Smooth muscle cell of bladder (primary cell): ENCODE measurements at places on chromosomes 1 and 21. TPM values are rescaled to one million over a fixed set of nuclear protein-coding genes. Genes with fewer than 3 reads are reported as not detected.

UBE2U gene
- 0.28 TPM in 1 of 2 replicates, not detected in the other for total RNA-seq

SH2D1B gene
- not detected in 2 replicates for total RNA-seq

FOXD2 gene
- under 0.01 TPM in 1 of 2 replicates, not detected in the other for total RNA-seq

EXTL1 gene
- 0.09 and 0.14 TPM in 2 replicates for total RNA-seq

GPR157 gene
- 3.0 and 5.5 TPM in 2 replicates for total RNA-seq

RPL11 gene
- total RNA-seq: 1,611 and 1,698 TPM in 2 replicates

TPTE gene
- total RNA-seq: not detected in 2 replicates

TRIM45 gene
- total RNA-seq: 1.7 and 1.8 TPM in 2 replicates

INTS11 gene
- total RNA-seq: 47.5 and 50.3 TPM in 2 replicates

LRRN2 gene
- 0.28 and 0.65 TPM in 2 replicates for total RNA-seq

SLC26A9 gene
- not detected in 2 replicates for total RNA-seq

DNAJC28 gene
- total RNA-seq: 1.4 and 1.5 TPM in 2 replicates

PDC gene
- 0.28 TPM in 1 of 2 replicates, not detected in the other for total RNA-seq

S100A10 gene
- total RNA-seq: 119 and 133 TPM in 2 replicates

DIO1 gene
- not detected in 2 replicates for total RNA-seq

FMO4 gene
- total RNA-seq: 1.7 and 2.5 TPM in 2 replicates

AGBL4 gene
- total RNA-seq: not detected in 2 replicates

CLDN14 gene
- total RNA-seq: 0.09 TPM in 1 of 2 replicates, not detected in the other

PTPN7 gene
- not detected in 2 replicates for total RNA-seq

PLCH2 gene
- 0.09 and 0.14 TPM in 2 replicates for total RNA-seq

MPL gene
- not detected in 2 replicates for total RNA-seq

PRR9 gene
- total RNA-seq: not detected in 2 replicates

SPSB1 gene
- 16.6 and 33.7 TPM in 2 replicates for total RNA-seq

TRIM46 gene
- total RNA-seq: 2.3 and 2.5 TPM in 2 replicates

MPZL1 gene
- total RNA-seq: 192 and 207 TPM in 2 replicates

SLC30A10 gene
- not detected in 2 replicates for total RNA-seq

ACTL8 gene
- under 0.01 and 0.09 TPM in 2 replicates for total RNA-seq

WNT4 gene
- 0.28 and 0.74 TPM in 2 replicates for total RNA-seq

HNRNPR gene
- total RNA-seq: 70.7 and 78.8 TPM in 2 replicates

TTC13 gene
- total RNA-seq: 11.2 and 15.8 TPM in 2 replicates

AURKAIP1 gene
- 93.0 and 96.6 TPM in 2 replicates for total RNA-seq

C8A gene
- not detected in 2 replicates for total RNA-seq

MRPL55 gene
- total RNA-seq: 59.3 and 64.9 TPM in 2 replicates

ACTN2 gene
- 0.09 and 0.14 TPM in 2 replicates for total RNA-seq

ATP5PO gene
- total RNA-seq: 158 and 173 TPM in 2 replicates

WNT9A gene
- 0.37 and 0.43 TPM in 2 replicates for total RNA-seq

FGR gene
- not detected in 2 replicates for total RNA-seq

DDR2 gene
- 131 and 155 TPM in 2 replicates for total RNA-seq

RNPEP gene
- total RNA-seq: 57.5 and 63.7 TPM in 2 replicates

PLEKHA6 gene
- total RNA-seq: 1.5 and 1.8 TPM in 2 replicates

SPRR3 gene
- total RNA-seq: not detected in 2 replicates

OR2M3 gene
- total RNA-seq: not detected in 2 replicates

TNFRSF8 gene
- total RNA-seq: 0.14 and 0.28 TPM in 2 replicates

PIGM gene
- total RNA-seq: 3.3 and 3.7 TPM in 2 replicates

UBASH3A gene
- total RNA-seq: under 0.01 TPM in 1 of 2 replicates, not detected in the other

VCAM1 gene
- 191 and 648 TPM in 2 replicates for total RNA-seq

ITLN2 gene
- not detected in 2 replicates for total RNA-seq

SRGAP2C gene
- total RNA-seq: 21.3 and 25.3 TPM in 2 replicates

NBPF19 gene
- total RNA-seq: 14.2 and 19.3 TPM in 2 replicates

CYP4A22 gene
- total RNA-seq: not detected in 2 replicates

C1QTNF12 gene
- 0.83 and 1.3 TPM in 2 replicates for total RNA-seq

LRRC71 gene
- not detected in 2 replicates for total RNA-seq

BMP8A gene
- total RNA-seq: under 0.01 and 0.28 TPM in 2 replicates

NMNAT2 gene
- 0.18 and 0.28 TPM in 2 replicates for total RNA-seq

LCE1E gene
- not detected in 2 replicates for total RNA-seq

RNU1-4 gene
- total RNA-seq: 3,030 and 4,050 TPM in 2 replicates
